Sigmoid colon (tissue), 7 donors: ENCODE measurements at places on chromosomes 3 and 15.

DNA sequence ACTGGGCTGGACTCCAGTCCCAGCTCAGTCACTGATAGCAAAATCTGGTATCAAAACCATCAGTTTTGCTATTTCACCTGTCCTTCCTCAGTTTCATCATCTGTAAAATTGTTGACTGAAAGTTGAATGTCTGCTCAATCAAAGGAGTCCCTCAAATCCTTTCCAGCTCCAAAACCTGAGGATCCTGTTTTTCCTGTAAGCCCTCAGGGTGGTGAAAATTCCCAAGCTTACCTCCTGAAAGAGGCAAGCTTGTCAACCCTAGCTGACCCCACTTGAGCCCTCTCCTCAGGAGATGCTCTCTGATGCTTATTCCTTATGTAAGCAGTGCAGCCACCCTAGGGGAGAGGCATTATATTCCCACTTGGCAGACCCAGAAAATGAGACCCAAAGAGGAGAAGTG lies 82.6 kb downstream of the HMG20A start:
- DNase-seq = no peak

DNA sequence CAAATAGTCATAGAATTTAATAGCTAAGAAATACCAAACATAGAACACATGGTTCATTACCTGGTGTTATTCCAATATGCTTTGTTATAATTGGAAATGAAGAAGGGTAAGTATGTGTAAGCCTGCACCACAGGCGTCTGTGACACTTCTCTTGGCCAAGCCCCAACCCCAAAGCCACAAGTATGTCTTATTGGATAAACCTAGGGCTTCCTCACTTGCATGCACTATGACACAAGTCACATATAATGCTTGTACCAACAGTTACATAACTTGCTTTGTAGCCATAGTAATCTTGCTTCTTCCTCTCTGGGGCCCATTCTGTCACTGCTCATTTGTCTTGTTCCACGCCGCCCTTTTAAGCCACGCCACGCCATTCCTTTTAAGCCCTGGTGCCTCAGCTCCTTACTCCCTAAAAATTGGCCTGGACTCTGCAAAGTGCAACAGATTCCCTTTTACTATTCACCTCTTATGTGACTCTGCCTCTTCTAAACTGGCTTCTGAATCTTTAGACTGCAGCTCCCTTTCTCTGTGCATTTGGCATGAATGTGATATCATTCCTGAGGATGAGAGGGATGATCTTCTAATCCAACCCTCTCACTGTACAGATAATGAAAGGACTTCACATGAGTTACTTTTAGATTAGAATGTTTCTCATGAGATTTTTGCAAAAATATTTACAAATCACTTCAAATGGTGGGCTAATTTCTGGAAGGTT lies 48.1 kb upstream of the EPHA3 start:
- DNase-seq = no peak

GRCh38 chr3:56887402-56888025 lies 85.8 kb upstream of the ARHGEF3 start:
- no peak for DNase-seq

DNA sequence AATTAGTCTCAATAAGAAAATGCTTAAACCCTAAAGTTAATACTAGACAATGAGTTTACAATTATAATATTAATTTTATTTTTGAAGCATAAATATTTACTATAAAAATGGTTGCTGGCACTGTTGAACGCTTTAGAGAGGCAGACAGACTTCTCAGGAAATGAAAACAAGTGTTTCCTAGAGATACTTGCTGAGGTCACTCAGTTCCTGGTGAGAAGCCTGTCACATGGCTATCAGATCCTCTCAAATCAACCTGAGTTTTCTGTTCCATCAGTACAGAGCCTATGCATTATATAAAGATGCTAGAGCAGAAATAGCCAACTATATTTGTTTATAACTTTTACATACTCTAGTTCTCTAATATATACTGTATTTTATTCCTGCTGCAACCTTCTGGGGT lies 109.2 kb downstream of the MYO5A start:
- DNase-seq = no peak

- no peak for DNase-seq
Measured at GRCh38 chr3:78734048-78734637, 1033.7 kb downstream of the ROBO1 start.
